Kidney capillary endothelial cell (primary cell): ENCODE measurements at places on chromosomes 1 and 21.

DNA sequence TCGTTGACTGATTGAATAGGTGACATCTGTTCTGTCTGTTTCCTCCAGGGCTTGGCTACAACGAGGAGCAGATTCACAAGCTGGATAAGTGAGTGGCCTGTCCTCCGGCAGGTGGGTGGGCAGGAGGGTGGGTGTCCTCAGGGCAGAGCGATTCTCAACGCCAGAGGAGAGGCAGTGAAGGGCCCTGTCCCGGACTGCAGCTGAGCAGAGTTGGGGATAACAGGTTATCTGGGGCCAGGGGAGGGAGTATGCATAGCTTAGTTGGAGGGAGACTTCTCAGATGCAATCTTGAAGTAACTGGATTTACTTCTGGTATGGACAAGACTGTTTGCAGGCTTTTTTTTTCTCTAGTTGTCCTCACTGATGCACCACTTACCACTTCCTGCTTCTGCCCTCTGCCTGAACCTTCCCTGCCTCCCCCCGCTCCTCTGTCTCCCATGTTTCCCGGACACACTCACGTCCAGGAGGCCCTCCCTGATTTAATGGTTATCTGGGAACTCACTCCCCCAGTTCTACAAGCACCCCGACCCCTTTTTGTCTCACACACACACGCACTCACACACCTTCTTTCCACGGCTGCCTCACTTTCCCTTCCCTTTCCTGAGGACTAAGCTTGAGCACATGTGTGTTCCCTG is 16.4 kb upstream of the RASSF5 start:
- no peak for DNase-seq

GRCh38 chr1:207702317-207702716 is 49.5 kb upstream of the CD46 start:
- DNase-seq: no peak

- no peak for DNase-seq
Measured at GRCh38 chr1:36531833-36532232, 49.1 kb upstream of the CSF3R start.

- no peak for DNase-seq
Measured at GRCh38 chr1:26404641-26405040, 6.0 kb upstream of the LIN28A start.

- DNase-seq: no peak
Measured at GRCh38 chr1:64042331-64043100, 160.9 kb upstream of the UBE2U start.

DNA sequence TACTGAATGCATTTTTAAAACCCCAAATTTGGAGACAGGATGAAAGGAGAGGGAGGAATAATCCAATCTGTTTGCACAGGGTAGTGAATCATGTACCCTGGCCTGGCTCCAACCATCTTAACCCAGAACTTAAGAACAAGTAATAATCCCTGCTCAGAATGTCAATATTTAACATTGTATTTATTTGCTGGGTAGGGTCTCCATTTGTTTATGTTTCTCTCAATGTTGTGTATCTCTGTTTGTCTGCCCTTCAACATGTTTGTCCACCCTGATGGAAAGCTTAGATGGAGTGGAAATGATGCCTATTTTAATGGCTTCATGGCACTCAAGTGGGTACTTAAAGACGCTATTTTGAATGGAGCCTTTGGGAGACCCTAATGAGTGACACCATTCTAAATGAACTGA is 54.4 kb upstream of the CDC42BPA start:
- no peak for DNase-seq

DNA sequence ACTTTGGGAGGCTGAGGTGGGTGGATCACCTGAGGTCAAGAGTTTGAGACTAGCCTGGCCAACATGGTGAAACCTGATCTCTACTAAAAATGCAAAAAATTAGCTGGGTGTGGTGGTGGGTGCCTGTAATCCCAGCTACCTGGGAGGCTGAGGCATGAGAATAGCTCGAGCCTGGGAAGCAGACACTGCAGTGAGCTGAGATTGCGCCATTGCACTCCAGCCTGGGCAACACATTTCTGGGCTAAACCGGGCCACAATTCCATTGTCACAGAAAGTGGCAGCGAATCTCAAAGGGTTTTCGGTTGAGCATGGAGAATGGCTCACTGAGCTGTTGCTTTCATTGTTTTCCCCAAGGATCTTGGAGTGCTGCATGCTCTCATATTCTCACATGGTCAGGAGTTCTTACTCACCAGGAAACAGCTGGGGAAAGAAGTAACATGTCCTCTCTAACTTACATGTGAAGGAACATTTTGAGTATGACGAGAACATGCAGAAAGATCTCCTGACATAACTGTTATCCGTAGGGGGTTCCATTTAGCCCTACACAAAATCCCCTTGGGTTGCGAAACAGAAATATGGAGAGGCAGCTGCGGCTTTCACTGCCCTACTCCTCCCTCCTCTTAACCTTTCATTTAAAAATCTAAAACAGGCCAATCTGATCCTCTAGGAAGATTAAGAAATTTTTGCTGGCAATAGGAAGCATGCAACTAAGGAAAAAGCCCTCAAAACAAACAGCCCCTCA is 341.1 kb downstream of the PCP4 start:
- DNase-seq: no peak

- DNase-seq: no peak
Measured at GRCh38 chr1:9331558-9332346, 39.1 kb downstream of the SPSB1 start.

DNA sequence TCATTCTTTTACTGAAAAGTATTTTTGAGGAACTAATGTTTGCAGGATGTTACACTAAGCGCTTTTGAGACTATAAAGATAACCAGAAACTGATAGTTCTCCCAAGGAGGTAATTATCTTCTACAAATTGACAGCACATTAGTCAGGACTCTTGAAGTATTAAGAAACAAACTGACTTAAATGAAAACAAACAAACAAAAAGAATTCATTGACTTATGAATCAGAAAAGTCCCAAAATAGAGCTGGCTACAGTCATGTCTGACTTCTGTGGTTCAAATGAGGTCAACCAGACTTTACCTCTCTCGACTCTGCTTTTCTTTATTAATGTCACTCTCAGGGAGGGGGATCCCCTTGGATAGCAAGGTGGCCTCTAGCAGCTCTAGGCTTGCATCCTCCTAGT is 296.8 kb downstream of the TPR start:
- no peak for DNase-seq

GRCh38 chr1:234107416-234108021 is 203.0 kb downstream of the SLC35F3 start:
- DNase-seq: no peak

DNA sequence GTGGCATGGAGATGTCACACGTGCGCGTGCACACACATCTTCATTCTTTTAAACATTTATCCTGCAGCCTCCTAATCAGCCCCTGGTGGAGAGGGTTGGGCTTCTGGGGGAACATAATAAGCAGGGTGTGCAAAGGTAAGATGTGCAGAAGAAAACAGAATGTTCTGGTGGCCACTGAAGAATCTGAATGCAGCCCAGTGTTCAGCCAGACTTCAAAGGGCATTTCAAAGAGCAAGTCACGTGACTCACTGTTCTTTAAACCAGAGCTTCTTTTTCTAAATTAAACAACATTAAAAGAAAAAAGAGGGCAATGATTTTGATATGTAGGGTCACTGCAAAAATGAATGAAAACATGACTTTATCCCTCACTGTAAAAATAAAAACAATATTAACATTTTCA is 89.8 kb downstream of the ABCA4 start:
- DNase-seq: no peak

GRCh38 chr1:98870959-98871903 is 133.4 kb downstream of the PLPPR5 start:
- DNase-seq: no peak

GRCh38 chr1:74465193-74465681 is 47.2 kb downstream of the LRRC53 start:
- no peak for DNase-seq

- DNase-seq: peak; percentile 83
Measured at GRCh38 chr1:7549277-7550161, 221.6 kb upstream of the VAMP3 start.

GRCh38 chr1:2526824-2527555 is 594 bp upstream of the PANK4 start:
- no peak for DNase-seq

- DNase-seq: no peak
Measured at GRCh38 chr1:98842241-98842640, 162.4 kb downstream of the PLPPR5 start.

- DNase-seq: no peak
Measured at GRCh38 chr1:99305626-99306025, 41.3 kb downstream of the PLPPR4 start.

GRCh38 chr21:35984654-35985361 is 75.5 kb downstream of the SETD4 start:
- DNase-seq: no peak

DNA sequence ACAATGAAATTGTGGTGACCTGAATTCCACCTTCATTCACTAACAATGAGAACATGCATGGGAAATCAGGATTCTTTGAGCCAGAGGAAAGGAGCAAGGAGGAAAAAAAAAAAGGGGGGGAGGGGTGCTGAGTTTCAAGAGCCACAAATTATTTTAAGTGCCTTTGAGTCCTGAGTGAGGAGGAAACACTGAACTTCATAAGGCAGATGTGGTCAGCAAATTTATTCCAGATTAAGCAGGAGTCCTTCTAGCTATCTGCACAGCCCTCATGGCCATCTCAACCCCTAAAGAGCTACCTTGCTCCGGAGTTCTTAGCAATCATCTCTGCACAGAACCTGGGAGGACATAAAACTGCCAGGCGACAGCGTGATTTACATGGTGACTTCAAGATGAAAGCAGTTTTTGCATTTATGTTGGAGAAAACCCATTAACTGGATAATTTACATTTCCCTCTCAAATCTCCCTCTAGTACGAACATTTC is 21.7 kb downstream of the ASTN1 start:
- DNase-seq: no peak

DNA sequence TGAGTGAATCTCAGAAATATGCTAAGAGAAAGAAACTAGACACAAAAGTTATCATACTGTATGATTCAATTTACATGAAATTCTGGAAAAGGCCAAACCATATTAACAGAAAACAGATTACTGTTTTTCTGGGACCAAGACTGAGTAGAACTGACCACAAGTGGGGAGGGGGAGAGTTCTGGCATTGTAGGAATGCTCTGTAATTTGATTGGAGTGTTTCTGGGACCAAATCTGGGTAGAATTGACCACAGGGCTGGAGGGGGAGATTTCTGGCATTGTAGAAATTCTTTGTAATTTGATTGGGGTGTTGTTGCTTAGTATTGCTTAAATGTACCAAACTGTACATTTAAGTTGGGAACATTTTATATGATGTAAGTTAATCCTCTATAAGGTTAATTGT is 3.4 kb upstream of the OR10K1 start:
- no peak for DNase-seq

DNA sequence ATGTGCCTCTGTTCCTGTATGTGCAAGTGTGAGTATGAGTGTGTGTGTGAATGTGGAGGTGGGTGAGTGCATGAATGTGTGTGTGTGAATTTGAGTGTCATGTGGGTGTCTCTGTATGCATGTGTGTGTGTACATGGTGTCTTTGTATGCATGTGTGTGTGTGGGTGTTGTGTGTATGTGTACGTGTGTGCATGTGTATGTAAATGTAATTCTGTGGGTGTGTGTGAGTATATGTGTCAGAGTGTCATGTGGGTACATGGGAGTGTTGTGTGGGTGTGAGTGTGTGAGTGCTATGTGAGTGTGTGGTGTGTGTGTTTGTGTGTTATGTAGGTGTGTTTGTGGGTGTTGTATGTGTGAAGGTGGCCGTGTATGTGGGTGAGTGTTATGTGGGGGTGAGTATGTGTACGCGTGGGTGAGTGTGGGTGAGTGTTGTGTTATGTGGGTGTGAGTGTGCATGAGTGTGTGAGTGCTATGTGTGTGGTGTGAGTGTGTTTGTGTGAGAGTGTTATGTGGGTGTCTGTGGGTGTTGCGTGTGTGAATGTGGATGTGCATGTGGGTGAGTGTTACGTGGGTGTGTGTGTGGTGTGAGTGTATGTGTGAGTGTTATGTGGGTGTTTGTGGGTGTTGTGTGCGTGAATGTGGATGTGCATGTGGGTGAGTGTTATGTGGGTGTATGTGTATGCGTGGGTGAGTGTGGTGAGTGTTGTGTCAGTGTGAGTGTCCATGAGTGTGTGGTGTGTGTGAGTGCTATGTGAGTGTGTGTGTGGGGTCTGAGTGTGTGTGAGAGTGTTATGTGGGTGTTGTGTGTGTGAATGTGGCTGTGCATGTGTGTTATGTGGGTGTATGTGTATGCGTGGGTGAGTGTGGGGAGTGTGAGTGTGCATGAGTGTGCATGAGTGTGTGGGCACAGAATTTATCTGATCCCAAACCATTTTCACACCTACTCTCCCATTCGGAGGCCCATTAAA is 36.6 kb upstream of the NID1 start:
- DNase-seq: no peak

DNA sequence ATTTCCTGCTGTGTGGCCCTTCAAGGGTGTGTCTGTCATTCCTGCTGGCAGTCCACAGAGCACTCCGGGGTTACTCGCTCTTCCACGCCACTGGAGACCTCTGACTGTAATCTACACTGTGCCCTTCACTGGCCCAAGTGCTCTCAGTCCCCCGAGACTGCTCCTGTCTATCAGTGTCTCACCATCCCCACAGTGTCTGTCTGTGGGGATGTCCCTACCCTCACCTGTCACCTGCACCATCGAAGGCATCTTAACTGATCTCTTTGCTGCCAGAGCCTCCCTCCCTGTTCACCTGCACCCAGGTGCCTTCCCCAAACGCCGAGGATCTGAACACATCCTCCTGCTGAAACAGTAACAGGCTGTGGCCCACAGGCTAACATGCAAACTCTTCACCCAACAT is 136.7 kb downstream of the MATN1 start:
- DNase-seq: no peak

GRCh38 chr1:47646676-47647075 is 208.8 kb downstream of the FOXD2 start:
- DNase-seq: no peak
